ENCODE measurements at places on chromosomes 7 and 10.

- DNase-seq = no peak
Observed at GRCh38 chr7:142024547-142024946, 28.9 kb downstream of the MGAM start.

- peak; percentile 9 for DNase-seq
Observed at GRCh38 chr10:122301055-122301810, 30.1 kb downstream of the BTBD16 start.

DNA sequence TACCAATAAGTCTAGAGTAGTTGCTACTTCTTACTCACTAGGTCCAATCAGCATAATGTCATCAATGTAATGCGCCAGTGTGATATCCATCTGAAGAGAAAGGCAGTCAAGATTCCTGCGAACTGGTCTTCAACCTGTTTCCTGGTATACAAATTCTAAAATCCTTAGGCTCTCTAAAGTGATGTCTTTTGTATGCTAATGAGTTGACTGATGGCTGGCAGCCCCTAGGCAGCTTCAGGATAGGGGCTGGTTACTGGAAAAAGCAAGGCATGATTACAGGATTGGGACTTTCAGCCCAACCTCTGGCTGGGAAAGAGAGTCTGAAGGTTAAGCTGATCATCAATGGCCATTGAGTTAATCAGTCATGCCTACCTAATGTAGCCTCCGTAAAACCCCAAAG, 250.2 kb upstream of the PTER start:
- DNase-seq = no peak

DNA sequence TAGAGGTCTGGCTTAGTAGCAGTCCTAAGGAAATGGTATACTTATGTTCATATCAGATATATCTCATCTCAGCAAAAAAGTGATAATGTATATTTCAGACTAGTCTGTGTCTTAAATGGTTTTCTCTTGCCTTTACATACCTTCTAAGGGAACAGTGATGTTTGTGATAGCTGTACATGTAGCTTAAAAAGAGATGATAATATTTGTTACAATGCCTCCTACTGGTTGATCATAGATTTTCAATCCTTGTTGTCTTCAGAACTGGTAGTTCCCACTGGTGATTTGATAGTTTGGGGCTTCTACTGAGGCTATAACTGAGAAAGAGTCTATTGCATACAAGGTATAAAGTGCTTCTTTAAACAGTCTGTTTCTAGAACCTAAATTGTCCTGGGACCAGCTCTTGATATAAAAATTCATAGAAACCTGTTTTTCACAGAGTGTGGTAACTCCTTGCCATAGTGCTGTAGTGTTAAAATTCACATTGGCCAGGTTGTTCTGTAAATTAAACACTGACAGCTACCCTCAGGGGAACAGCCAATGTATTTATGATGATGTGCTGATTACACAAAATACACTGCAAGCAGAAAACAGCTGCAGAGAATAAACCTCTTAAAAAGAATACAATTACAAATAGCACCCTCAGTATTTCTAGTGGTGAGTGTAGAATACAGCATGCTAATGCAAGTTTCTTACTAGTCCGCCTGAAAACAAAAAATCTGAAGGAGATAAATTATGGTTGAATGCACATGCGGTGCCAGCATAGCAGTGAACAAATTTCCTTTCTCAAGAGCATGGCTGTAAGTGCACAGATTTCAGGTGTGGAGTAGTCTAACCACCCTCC, 90.3 kb downstream of the BTRC start:
- DNase-seq = no peak

DNA sequence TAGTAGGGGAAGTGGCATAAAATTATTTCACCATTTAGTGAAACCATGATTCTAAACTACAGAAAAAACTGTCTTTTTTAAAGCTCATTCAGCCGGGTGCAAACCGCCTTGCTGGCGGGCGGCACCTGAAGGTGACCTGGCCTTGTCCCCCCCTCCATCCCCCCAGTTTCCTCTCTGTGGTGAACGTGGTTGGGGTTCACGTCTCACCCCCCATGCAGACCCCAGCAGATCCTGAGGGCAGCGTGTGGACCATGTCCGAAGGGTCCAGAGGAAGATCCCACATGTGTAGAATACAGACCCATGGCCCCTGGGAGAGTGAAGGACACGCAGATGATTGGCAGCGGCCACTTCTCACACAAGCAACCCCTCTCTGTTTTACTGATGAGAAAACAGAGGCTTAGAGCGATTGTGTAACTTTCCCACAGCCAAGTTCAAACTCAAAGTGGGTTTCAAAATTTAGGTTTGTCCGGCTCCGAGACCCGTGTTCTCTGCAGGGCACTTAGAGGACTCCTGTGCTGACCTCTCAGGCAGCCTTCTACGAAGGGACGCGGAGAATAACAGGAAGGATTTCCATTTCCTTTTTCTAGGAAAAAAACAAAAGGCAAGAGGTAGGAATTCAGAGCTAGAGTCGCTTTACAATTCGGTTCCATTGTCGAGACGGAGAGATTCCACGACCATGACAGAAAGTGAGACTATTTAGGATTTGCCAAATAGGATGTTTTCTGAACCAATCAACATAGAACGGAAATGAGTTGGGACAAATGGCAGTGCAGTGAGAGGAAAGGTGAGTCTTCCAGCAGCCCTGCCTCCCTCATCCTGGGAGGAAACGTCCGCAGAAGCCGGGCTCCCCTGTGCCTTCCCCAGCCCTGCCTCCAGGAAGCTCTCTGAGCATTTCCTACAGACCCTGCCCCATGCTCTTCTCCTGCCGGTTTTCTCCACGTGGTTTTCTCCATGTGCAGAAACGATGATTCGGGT, 67.6 kb upstream of the PITRM1 start:
- DNase-seq = no peak

- no peak for DNase-seq
Observed at GRCh38 chr7:85125651-85126131, 61.2 kb downstream of the SEMA3D start.

- no peak for DNase-seq
Observed at GRCh38 chr7:33497051-33497450, 367.7 kb downstream of the BBS9 start.

GRCh38 chr7:159034394-159034793, 110.3 kb downstream of the VIPR2 start:
- DNase-seq = no peak

GRCh38 chr7:100884736-100885439, 4.6 kb downstream of the UFSP1 start:
- DNase-seq = no peak

- no peak for DNase-seq
Observed at GRCh38 chr7:20388084-20388483, 57.4 kb downstream of the ITGB8 start.

DNA sequence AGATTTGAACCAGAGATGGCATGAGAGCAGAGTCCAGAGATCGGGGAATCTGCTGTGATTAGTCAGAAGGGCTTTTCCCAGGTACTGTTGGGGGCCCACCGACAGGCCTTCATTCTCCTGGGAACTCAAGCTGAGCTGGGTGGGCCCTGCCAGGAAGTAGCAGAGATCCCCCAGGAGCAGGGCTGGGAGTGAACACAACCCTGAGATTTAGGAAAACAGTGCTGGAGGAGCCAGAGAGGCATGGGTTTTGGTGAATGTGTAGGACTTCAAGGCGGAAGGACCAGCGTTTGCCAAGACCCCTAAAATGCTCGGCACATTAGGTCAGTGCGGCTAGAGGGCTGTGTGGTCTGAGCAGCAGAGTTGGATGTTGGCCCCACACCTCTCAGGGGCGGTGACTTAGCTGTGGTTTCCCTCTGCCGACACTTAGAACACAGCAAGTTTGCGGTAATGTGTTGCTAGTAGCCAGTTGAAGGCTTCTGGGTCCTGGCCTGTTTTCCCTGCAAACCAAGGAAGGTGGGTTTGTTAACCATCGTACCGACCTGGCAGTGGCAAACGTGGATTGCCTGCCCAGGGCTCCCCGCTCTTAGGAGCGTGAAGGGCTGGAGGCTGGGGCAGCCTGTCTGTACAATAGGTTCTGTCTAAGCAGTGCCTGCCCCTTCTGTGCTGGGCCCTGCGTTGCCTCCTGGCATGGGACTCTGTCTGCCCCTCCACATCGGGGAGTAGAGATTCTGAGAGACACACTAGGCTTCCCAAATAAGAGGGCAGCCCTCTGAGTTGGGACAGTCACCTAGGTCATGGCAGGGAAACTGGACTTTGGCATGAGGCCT, 14.0 kb downstream of the NACAD start:
- DNase-seq = no peak

GRCh38 chr10:63573068-63573697, 52.0 kb downstream of the REEP3 start:
- DNase-seq = no peak

- no peak for DNase-seq
Observed at GRCh38 chr10:24439935-24440334, 231.0 kb downstream of the KIAA1217 start.

- DNase-seq = no peak
Observed at GRCh38 chr10:71882813-71883659, 32.0 kb upstream of the PSAP start.

DNA sequence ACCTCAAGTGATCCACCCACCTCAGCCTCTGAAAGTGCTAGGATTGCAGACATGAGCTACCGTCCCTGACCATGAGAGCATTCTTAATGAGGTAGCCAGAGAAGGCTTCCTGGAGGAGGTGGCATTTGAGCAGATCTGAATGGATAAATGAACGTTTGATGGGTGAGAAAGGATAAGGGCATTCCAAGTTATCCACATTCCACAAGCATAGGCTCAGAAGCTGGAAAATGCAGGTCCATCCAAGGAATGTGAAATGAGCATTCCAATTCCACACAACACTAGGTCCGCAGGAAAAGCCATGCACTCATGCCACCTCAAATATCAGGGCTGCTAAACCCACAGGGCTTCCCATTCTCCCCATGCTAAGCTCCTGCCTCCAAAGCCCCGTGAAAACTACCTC, 17.0 kb downstream of the TMEM130 start:
- no peak for DNase-seq

- DNase-seq = no peak
Observed at GRCh38 chr7:77570330-77571011, 33.4 kb downstream of the PTPN12 start.

GRCh38 chr10:3290550-3290949, 118.0 kb upstream of the PITRM1 start:
- no peak for DNase-seq

DNA sequence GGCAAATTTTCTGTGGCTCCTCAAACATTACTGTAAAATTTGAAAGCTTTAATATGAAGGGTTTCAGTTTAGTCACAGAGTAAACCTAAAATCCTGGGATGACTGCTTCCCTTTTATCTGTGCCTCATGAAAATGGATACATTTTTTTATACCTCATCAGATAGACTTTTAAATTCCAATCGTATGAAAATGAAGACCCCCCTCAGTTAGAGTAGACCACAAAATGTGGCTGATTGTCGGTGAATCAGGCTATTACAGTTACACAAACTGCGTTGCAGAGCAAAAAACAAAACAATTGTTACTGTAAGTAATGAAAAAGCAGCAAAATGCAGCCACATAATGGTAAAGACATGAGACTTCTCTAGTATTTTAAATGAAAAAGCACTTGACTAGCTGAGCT, 296.2 kb downstream of the CNTNAP2 start:
- no peak for DNase-seq

GRCh38 chr10:132293201-132293812, 14.4 kb downstream of the STK32C start:
- no peak for DNase-seq

DNA sequence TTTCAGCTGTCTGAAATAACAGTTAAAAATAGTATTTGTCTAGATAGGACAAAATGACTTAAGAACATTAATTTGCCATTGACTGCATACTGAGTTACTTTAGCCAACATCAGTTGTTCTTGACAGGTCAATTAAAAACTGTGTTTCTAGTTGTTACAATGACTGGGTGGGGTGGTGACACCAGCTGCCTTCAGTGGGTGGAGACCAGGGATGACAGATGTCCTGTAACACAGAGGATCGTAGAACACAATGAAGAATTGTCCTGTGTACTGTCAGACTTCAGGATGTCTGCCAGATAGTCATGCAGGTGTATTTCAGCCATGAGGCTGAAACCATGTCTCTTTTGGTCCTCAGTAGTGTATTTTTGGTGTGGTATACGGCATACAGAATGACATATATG, 24.4 kb downstream of the TRUB1 start:
- DNase-seq = no peak

DNA sequence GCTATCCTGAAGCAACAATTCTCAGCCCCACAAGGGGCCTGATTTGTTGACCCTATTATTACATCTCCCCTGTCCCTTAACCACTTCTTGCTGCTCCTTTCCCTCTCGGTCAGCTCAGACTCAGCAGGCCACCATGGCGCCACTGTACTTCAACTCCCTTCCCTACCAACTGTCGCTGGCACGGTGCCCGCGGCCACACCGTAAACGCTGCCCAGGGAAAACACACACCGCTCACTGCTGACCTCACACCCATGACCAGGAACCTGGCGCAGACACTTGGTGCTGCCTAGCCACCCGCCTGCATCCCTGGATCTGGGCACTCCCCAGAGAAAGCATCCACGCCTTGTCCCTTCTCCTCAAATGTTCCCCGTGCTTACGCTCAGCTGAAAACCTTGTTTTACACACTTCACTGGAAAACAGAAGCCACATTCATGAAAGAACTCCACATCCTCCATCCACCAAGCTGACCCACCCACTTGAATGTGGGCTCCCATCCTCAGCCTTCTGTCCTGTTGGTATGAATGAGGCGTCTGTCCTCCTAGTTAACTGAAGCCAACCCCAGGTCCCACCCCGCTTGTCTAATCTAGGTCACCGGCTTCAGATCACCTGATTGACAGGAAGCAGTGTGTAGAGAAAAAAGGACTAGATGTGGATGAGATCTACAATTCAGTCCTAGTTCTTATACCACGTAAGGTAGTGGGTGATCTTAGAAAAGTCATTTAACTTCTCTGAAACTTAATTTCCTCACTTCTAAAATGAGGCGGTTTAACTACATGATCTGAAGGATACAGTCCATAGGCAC, 28.5 kb upstream of the CRYGN start:
- no peak for DNase-seq

DNA sequence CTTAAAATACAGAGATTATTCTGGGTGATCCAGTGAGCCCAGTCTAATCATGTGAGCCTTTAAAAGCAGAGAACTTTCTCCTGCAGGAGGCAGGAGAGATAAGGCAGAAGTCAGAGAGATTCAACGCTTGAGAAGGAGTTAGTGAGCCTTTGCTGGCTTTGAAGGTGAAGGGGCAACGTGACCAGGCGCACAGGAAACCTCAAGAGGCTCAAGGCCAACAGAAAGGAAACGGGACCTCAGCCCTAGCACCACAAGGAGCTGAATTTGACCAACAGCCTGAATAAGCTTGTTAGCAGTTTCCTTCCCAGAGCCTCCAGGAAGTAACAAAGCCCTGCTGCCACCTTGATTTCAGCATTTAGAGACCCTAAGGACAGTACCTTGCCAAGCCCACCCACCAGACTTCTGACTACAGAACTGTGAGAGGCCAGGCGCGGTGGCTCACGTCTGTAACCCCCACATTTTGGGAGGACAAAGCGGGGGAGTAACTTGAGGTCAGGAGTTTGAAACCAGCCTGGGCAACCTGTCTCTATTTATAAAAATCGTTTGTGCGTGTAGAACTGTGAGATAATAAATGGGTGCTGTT, 87.3 kb upstream of the KAT6B start:
- no peak for DNase-seq

GRCh38 chr10:101123085-101123814, 7.8 kb upstream of the TLX1 start:
- no peak for DNase-seq

All from T-helper 1 cell (primary cell).